ENCODE measurements at places on chromosomes 2 and 18.

DNA sequence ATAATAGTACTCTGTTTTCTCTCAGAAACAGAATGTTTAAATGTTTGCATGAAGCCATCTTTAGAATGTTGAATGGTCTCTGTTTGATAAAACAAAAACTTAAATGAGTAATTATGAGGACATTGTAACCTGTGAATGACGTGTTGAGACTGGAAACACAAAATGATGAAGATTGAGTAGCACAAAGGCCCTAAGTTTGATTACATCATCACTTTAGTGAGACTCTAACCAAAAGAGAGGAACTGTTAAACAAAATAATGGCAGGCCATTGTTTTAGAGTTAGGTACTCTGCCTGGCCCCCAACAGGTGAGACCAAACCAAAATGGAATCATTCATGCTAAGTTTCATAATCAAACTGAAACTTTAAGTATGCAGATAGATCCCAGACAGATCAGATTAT lies 1561.7 kb upstream of the SLC39A10 start:
- DNase-seq: no peak

DNA sequence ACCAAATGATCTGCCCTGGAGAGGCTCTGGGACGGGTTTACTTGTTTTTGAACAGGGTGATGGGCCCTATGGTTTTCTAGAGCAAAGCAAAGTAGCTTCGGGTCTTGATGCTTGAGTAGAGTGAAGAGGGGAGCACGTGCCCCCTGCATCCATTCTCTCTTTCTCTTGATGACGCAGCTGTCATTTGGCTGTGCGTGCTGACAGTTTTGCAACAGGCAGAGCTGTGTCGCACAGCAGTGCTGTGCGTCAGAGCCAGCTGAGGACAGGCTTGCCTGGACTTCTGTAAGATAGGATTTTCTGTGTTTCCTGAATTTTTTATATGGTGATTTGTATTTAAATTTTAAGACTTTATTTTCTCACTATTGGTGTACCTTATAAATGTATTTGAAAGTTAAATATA lies 11.9 kb downstream of the ACKR3 start:
- no peak for DNase-seq

GRCh38 chr2:148560496-148560895 lies 84.1 kb upstream of the EPC2 start:
- DNase-seq: no peak

DNA sequence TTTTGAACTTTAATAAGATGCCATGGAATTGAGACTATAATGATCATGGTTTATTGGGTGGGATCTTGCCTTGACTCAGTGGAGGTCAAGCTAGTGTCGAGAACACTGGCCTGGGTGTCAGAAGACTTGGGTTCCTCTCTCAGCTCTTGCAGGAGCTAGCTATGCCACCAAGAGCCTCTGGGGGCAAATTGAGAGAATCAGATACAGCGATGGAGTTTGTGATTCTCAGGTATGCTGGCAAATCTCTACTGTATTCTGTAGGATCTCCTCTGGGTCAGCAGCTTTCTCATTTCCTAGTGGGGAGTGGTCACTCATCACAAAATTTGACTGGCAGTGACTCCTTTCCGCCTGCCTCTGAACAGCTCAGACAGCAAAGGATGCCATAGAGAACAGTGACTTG lies 477.0 kb downstream of the RNF144A start:
- no peak for DNase-seq

GRCh38 chr18:31241425-31241824 lies 76.5 kb upstream of the DSG1 start:
- no peak for DNase-seq

DNA sequence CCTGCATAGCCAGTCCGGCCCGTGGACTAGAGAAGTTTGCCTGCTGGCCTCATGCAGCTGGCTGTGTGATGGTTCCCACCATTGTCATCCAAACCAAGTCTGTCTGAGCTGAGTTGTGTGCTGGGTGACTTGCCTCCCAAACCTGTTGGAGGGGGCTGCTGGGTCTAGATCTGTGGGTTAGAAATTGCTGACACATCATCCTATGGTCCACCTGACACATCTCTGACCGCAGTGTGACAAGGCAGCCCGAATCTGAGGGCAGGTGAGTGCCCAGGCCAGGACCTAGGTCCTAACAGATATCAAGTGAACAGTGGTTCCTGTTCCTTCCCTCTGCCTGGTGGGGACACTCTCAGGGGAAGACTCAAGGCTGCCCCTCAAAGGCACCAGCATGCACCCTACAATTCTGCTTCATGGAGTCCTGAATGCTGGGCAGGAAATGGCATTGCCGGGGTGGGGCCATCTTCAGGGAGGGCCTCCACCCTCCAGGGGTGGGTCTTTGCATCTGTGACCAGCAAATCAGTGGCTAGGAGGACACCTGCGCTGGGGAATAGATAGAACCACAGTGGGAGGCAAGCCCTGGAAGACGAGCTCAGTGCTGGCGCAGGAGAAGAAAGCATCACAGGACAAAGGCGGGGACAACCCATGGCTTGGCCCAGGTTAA lies 117.9 kb upstream of the ID2 start:
- DNase-seq: peak; percentile 31

DNA sequence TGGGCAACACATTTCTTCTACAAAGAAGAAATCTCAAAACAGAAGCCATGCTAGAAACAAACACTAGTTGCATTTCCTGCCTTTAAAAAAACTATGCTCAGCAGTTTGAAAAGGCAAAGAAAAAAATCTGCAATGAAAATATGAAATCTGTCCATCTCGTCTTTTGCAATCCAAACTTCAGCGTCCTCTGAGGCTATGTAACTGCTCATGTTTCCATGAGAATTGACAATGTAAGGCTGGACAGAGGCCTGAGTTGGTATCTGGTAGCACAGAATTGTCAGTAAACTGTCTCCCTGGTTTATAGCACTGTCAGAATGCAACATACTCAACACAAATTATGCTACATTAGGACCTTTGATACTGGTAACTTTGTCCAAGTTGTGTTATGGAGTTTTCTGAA lies 429.9 kb downstream of the ARHGAP15 start:
- no peak for DNase-seq

DNA sequence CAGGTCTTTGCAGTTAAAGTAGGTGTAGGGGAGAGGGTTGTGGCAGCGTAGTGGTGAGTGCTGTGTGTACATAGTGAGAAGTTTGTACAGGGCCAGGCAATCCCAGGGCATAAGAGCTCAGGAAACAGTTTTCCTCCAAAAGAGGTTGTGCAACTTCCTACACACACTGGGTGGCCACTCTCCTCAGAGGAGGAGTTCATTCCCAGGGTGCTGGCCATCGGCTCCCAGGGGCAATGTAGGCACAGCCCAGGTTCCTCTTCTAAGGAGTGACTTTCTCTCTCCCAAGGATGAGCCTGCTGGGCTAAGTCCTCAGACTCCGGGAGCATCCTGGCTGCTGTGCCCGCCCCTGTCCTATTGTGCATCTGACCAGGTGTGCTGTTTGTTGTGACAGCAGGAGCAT lies 3.0 kb downstream of the ACOXL start:
- DNase-seq: no peak

DNA sequence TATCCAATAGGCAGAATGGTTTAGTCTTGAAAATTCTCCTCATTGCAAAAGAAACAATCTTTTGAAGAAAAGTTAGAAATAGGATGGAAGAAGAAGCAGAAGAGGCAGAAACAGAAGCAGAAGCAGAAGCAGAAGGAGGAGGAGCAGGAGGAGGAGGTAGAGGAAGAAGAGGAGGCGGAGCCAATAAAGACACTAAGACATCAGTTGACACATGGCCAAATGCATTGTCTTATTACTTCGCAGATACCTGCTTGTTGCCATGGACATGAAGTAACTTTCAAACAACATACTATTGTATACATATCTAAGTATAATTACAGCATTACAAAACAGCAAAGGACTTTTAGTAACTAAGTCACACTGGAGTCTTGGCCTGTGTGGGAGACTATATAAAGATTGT lies 606.3 kb downstream of the METTL4 start:
- no peak for DNase-seq

DNA sequence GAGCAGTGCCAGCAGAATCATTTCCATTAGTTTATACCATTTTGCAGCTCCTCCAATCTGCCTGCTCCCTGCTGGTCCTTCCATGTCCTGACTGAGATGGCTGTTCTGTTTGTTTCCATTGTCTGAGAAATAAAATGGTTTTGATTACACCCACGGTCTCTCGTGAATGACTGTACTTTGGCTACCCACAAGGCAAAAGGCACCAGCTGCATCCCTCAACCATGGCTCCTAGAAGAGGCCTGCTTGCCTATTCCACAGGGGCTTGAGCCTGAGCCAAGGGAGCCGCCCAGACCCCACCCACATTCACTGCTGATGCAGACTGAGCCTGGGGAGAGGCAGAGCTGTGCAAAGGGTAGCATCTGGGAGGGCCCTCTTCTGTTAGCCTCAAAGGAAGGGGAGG lies 31.2 kb downstream of the MARCHF4 start:
- DNase-seq: no peak

GRCh38 chr18:42412896-42413295 lies 457.9 kb downstream of the PIK3C3 start:
- no peak for DNase-seq

DNA sequence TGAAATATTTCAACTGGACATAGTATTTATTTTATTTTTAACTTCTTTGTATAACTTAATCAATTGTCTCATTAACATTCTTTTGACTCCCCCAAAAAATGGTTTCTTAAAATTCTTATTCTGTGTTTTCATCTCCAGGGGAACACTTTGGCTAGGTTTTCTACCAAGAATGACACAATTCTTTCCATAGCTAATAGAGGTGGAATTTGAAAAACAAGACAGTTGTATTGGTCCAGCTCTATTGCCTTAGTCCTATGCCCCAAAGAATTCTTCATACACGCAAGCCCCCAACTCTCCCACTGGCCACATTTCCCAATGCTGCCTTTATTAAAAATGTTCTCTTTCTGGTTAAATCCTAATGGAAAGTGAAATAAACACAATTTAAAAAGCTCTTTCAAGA lies 104.7 kb upstream of the PKDCC start:
- no peak for DNase-seq

- peak; percentile 51 for DNase-seq
Measured at GRCh38 chr2:126885751-126886210, 12.9 kb upstream of the TEX51 start.

- DNase-seq: no peak
Measured at GRCh38 chr18:47420130-47420529, 168.7 kb upstream of the SKOR2 start.

DNA sequence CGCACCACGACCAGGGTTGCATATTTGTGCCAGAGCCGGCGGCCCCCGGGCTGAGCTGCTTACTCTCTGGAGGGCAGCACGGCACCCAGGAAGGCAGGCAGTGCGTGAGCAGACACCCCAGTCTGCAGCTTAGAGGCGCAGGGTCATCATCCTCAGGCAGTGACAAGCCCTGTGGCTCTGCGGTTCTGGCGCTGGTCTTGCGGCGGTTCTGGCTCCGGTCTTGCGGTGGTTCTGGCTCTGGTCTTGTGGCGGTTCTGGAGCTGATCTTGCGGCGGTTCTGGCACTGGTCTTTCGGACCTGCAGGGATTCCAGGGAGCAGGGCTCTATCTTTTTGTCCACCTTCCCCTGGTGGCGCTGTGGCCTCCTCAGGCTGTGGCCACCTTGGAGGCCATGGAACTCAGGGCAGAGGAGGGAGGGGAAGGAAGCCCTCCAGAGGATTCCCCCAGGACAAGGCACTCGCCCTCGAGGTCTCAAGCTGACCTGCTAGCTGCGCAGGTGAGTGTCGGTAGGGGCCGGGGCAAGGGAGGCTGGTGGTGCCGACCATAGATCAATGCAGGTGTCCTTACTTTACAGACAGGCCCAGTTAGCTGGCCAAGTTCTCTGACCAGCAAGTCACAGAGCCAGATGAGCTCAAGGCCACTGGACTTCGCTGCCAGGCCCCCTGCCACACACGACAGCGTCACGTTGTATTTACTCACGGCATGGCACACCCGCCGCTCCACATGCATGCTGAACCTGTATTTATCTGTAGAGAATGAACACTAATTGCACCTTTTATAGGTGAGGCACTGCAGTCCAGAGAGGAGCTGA lies 14.9 kb downstream of the ESPNL start:
- DNase-seq: no peak

DNA sequence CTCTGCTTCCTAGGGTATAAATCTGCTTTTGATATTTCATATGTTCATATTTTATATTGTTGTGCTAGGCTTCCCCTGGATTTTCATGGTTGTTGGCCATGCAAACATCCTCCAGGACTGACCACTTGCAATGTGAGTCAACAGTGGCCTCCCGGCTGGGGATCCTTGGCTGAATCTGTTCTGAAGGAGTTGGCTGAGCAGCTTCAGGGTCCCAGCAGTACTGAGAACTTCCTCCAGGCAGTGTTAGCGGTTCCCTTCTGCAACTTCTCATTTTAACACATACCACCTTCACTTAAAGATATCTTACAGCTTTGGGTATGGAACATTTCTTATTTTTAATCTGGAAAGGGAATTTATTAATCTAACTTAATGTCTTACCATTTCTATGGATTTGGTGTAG lies 122.1 kb downstream of the DTNB start:
- DNase-seq: no peak

DNA sequence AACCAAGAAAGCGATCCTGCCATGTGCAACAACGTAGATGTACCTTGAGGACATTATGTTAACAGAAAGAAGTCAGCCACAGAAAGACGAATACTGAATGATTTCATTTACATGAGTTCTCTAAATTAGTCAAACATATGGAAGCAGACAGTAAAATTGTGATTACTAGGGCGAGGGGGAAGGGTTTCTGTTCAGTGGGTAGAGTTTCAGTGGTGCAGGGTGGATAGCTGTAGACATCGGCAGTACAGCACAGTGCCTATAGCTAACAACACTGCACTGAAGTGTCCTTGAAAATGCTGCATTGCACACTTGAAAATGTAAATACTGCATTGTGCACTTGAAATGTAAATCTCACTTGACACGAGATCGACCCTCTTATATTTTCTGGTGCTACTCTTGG lies 275.3 kb downstream of the GALR1 start:
- DNase-seq: no peak

DNA sequence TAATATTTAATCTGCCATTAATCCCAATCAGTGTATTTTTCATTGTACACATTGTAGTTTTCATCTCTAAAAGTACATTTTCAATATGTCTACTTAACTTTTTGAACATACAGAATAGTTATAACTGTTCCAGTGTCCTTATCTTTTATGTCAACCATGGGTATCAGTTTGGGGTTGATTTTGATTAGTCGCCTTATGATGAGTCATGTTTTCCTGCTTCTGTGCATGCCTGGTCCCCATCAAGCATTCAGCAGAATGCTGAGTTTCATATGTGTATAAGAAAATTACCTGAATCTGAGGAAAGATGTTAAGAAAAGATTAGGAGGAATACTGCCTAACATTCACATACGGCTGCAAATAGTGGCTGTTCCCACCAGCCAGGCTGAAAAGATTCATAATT lies 17.7 kb downstream of the SPDYA start:
- no peak for DNase-seq

- no peak for DNase-seq
Measured at GRCh38 chr2:212640428-212640827, 101.8 kb upstream of the ERBB4 start.

GRCh38 chr2:85814802-85815550 lies 61.2 kb downstream of the ATOH8 start:
- DNase-seq: no peak

- no peak for DNase-seq
Measured at GRCh38 chr2:141062031-141062430, 1068.8 kb downstream of the LRP1B start.

GRCh38 chr18:69250305-69251151 lies 150.2 kb upstream of the DOK6 start:
- no peak for DNase-seq

- DNase-seq: no peak
Measured at GRCh38 chr2:102662833-102663232, 43.5 kb downstream of the SLC9A2 start.

GRCh38 chr2:145751629-145752028 lies 1231.7 kb upstream of the ZEB2 start:
- DNase-seq: no peak

All from H9 (cell line).